ENCODE measurements at places on chromosomes 5 and 9. TPM values are rescaled to one million over a fixed set of nuclear protein-coding genes. Genes with fewer than 3 reads are reported as not detected.

GRCh38 chr5:175617447-175617846 is 40.4 kb upstream of the HRH2 start:
- DNase-seq = peak; percentile 78

RNF180 gene
- 1.2 TPM for total RNA-seq

GRCh38 chr5:132294728-132295504 is 722 bp downstream of the SLC22A4 start:
- peak; percentile 73 for DNase-seq

DNA sequence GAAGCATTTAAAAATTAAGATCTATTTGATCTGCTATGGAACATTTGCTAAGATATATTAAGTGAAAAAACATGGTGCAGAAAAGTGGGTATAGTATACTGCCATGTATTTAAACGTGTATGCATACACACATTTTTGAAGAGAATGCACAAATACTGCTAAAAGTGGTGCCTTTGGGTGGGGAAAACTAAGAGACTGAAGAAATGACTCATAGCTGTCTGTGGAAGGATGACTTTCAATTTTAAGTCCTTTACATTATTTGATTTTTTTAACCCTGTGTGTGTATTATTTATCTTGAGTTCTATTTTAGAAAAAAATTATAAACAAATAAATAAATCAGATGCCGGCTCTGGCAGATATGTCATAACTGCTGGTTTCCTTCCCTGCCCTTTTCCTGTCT is 120.7 kb upstream of the SLIT3 start:
- DNase-seq = no peak

GRCh38 chr5:140284013-140284412 is 18.9 kb downstream of the PFDN1 start:
- DNase-seq = no peak

DNA sequence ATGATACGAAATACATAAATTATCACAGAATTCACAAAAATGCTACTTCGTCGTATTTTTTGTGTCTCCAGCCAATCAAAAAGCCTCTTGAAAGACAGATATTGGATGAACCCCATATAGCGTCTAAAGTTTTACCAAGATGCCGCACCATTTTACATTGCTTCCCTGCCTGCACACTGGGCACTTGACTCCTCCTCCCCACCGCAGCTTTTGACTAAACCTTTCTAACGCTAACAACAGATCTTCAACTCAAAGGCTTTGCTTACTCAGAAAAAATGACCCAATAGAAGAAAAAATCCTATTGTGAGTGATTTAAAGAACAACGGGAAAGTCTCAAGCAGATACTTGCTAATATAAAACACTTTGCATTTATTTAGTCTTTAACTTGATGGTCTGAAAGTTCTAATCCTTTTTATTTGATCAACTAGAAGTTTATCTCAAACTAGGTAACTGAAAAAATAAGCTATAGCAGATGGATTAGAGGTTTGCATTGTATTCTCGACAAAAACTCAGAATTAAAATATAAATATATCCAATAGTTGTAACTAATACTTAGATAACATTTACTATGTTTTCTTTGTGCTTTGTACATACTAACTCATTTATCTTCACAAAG is 609.1 kb upstream of the DMAC1 start:
- no peak for DNase-seq

DNA sequence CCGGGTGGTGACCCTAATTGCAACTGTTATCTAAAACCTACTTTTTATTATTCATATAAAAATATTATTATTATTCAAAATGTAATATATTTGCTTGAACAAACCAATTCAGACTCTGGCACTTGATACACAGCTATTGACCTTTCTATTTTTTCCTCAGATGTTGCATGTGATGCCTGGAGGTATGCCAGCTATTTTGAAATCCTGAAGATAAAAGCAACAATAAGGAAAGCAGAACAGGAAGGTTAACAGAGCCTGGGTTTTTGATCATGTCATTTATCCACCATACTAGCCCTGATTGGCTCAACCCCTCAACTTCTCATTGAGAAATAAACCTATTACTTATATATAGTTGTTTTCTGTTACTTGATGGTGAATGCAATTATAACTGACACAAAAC is 340.9 kb upstream of the KIF2A start:
- no peak for DNase-seq

DNA sequence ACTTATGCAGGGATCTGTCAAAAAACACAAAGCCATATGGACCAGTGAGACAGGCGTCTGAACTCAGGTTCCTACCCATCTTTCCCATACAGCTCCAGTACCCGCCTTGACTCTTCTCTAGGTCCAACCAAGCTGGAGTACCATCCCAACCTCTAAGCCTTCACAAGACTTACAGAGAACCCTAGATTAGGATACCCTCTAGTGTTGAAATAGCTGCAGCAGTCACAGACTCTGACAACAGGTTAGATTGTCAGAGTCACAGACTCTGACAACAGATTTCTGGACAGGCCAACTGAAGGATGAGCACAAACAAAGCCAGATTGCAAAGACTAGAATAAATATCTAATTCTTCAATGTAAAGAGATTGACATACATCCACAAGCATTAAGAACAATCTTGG is 266.1 kb downstream of the GRIA1 start:
- peak; percentile 16 for DNase-seq

DNA sequence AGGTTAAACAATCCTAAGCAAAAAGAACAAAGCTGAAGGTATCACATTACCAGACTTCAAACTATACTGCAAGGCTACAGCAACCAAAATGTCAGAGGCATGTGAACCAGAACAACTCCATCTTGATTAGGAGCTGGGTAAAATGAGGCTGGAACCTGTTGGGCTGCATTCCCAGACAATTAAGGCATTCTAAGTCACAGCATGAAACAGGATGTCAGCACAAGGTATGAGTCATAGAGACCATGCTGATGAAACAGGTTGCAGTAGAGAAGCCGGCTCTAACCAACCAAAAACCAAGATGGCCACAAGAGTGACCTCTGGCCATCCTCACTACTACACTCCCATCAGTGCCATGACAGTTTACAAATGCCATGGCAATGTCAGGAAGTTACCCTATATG is 252.0 kb downstream of the RASEF start:
- DNase-seq = no peak

SYNPO gene
- 0.63 TPM for total RNA-seq

TRIM14 gene
- 3.7 TPM for total RNA-seq

TRMT10B gene
- total RNA-seq = 2.5 TPM

GRCh38 chr5:35698047-35698808 is 80.6 kb downstream of the SPEF2 start:
- no peak for DNase-seq

DNA sequence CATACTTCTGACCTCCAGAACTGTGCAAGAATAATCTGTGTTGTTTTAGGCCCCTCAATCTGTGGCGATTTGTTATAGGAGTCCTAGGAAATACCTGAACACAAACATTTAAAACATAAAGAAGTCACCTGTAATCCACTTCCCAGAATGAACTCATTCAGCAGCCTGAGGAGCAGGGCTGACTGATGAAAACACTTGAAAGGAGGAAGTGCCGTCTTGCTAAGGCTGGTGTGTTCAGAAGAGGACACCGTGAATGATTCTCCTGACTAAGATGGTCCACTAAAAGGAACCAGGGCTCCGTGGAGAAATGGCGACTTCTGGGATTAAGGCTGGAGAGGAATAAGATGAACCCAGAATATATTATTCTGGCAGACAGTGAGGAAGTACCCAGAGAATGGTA is 18.7 kb upstream of the MARCHF6 start:
- DNase-seq = no peak

GRCh38 chr9:86079421-86079831 is 19.9 kb downstream of the GOLM1 start:
- no peak for DNase-seq

DNA sequence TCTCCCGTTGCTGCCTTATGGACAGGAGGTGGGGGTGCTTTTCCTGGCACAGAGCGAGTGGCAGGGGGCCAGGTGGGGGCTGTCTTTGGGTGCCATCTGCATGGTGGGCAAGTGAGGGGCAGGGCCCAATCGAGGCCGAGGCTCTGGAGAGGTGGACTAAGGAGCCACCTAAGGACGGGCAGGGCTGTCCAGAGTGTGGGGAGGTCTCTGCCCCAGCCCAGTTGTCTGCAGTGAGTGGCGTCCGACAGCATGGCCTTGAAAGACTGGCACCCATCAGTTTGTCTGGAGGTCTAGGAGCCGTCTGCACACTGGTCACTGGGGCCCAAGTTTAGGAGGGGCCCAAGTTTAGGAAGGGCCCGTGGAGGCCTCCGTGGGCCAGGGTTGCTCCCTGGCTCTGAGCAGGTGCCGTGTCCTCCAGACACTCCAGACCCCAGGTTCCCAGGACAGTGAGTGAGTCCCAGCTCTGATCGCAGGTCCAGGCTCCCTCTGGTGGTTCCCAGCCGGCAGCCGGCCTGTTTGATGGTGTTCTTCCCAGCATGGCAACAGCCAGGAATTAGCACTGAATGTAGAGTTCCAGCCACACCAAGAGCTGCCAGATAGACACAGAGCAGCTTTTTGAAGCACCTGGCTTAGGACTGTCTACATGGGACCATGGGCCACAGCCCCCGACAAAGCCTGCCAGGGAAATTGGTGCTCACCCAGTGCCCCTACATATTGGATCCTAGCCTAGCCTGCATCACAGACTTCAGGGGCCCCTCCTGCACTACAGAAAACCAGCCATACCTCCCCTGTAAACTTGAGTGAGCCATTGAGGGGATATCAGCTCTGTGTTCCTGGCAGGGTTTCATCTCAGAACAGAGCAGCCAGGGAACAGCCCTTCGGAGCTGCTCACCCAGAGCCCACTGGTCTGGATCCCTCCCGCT is 120.9 kb downstream of the WNK2 start:
- DNase-seq = peak; percentile 93

DNA sequence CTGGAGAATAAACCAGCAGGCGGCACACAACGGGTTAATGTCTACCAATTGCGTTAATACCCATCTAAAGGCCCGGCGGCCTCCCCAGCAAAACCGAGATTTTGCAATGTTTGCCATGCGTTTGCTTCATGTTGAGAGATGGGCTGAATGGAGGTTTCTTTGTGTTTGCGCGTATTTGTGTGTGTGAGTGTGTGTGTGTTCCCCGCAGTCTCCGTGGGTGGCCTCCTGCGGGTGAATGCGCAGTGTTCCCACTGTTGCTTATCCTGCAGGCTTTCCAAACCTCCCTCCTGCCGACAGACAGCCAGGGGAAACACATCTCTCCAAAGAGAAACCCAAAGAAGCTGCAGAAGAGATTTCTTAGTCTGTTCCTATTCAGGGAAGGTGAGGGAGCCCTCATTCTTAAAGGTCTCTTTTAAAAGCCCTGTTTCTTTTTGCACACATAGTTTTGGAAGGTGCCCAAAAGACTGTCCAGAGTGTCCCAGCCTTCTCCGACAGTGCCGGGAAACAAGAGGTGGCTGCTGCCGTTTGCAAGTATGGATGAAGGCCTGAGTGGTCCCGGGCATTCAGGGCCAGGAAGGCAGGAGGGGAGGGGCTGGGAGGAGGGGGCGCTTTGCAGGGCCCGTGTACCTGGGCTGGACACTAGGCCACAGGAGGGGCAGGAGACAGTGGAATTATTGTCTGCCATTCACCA is 103.8 kb upstream of the ERCC6L2 start:
- DNase-seq = peak; percentile 56

DNA sequence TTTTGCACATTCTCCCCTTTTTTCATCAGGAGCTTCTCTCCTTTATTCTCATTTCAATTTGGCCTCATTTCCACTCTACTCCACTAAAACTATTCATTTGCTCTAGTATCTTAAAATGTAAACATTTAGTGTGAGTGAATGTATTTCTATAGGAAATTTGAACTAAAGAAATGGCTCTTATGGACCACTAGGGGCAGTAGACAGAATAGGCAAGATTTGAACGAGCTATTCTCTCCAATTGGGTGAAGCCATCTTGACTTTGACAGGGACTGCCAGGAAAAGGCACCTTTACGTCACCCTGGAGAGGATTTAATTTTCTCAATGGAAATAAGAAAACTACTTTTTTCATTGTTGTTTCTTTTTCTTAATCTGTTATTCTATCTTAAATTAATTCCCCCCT is 666.3 kb downstream of the DNAH5 start:
- no peak for DNase-seq

SLU7 gene
- total RNA-seq = 19.8 TPM

DNA sequence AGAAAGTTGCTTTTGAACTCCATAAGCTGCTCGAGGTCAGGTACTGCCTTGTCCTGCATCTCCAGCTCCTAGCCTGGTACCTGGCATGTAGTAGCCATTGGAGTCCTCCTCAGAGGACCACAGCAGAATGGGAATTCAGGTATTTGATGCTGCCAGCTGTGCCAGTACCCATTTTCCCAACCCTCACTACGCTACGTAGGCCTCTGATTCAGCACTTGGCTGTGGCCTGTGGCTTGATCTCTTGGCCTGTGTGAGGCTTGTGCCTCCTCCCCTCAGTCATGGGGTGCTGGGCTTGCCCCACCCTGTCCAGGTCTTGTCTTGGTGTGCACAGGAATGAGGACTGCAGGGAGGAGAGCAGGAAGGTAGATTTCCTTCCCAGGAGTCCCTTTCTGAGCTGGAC is 11.8 kb downstream of the OTULIN start:
- no peak for DNase-seq

DNA sequence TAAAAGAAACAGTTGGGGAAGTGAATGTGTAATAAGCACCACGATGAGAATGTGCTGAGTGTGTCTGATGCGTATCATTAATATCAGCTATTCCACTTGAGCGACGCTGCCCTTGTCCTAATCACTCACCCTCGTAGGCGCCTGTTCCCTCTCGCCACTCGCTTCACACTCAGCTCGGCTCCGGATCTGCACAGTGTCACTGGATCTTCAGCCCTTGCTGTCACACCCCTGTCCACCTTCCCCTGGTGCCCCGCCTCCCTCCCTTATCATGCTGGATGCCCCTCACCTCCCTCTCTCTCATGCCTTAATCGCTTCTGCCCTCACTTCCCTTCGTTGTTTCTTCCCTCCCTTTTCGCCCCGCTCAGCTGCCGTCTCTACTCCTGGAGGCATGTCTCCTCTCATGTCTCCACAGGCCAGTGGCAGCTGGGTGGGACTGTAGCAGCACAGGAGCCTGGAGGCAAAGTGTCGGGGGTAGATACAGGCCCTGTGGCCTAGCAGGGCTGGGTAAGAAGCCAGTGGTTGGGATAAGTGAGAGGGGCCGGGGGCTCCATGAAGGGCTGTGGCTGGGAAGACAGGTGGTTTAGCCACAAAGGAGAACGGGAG is 43.5 kb downstream of the ANKDD1B start:
- DNase-seq = no peak

DNA sequence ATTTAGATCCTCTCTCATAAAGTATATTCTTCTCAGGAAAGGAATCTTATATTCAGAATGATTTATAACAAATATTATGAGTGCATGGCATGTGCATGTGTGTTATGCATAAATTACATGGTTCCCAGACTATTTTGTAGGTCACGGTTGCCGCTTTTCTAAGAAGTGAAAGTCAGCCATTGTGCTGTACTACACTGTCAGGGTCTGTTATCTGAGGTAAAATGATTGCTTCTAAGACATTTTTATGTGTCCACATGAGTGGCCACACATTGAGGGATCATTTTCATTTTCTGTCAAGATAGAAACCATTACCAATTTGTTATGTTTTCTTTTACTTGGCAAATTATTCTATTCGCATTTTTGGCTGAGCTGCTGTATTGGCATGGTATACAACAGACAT is 210.8 kb downstream of the CWC27 start:
- no peak for DNase-seq

DBH gene
- total RNA-seq = not detected

PPP2R2B gene
- total RNA-seq = 75.5 TPM

- no peak for DNase-seq
Measured at GRCh38 chr5:23389291-23390101, 117.9 kb upstream of the PRDM9 start.

- DNase-seq = peak; percentile 4
Measured at GRCh38 chr9:113630386-113631136, 167.0 kb downstream of the RGS3 start.

GRCh38 chr5:65808251-65808741 is 86.3 kb downstream of the NLN start:
- DNase-seq = no peak

IFNA5 gene
- total RNA-seq = not detected

All from H7 (cell line).